ENCODE measurements at places on chromosomes 3 and 15.

GRCh38 chr3:100106531-100107141 lies 7.7 kb downstream of the FILIP1L start:
- no peak for DNase-seq

GRCh38 chr3:183180110-183180783 lies 17.7 kb upstream of the LAMP3 start:
- no peak for DNase-seq

DNA sequence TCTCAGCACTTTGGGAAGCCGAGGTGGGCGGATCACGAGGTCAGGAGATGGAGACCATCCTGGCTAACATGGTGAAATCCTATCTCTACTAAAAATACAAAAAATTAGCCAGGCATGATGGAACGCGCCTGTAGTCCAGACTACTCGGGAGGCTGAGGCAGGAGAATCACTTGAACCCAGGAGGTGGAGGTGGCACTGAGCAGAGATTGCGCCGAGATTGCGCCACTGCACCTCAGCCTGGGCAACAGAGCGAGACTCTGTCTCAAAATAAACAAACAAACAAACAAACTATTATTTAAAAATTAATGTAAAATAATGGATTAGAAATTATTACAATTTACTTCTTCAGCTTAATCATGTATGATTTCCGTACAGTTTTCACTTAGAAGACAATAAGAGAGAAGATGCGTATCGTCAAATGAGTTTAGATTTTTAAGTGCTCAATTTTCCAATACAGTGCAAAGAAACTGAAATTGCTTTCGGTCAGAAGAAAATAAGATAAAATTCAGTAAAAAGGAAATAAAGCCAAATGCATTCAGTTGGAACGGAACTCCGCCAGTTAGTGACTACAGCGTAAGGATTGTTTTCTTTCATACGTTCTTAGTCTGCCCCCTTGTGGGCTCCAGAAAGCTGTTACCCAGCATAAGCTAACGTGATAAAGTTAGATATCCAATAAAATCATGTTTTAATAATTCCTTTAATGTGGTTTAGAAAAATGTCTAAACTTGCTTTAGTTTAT lies 24.8 kb downstream of the AADAC start:
- peak; percentile 83 for DNase-seq

DNA sequence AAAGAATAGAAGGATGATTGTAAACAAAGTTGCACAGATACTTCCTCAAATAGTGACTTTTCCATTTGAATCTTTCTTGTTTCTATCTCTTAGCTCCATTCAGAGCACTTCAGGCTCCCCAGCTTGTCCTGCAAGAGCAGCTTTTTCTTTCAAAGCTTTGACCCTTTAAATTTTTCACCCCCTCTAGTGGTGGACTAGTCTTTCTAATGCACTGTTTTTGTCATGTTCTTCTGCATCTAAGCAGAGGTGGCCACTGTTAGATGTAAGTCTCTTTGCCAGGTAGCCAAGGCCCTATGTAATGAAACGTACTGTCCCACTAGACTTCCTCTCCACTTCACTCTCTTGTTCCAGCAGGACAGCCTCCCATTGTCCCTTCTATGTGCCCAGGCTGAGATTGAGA lies 74.0 kb upstream of the MANF start:
- peak; percentile 26 for DNase-seq

DNA sequence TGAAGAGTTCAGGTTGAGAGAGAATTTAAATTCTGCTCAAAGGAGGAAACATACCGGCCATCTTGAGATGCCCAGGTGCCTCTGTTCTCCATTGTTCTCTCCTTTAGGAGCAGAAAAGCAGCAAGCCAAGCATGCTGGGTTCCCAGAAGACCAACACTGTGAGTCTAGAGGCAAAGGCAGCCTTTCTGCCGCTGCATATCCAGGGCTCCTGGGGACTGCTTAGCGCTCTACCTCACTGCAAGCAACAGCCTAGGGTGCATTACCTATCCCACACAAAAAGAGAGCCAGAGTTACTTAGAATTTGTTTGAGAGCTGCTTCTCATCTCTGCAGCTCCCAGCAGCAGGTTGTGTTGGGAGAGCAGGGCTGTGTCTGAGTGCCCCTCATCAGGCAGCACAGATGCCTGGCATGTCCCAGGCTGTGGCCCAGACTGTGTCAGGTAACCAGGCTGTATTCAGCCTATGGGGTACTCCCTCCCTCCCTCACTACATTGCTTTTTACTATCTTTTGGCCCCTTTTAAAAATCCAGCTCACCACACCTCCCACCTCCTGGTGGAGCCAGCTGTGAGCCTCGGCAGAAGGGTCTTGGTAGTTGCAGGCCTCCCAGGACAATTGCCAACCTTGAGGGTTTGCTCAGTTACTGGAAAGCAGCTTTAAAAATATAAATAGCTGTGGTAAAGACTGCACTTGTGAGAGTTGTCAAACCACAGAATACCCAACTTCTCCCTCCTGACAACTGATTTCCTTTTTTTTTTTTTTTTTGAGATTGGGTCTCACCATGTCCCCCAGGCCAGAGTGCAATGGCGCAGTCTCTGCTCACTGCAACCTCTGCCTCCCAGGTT lies 30.2 kb downstream of the BCL2L10 start:
- peak; percentile 93 for DNase-seq

DNA sequence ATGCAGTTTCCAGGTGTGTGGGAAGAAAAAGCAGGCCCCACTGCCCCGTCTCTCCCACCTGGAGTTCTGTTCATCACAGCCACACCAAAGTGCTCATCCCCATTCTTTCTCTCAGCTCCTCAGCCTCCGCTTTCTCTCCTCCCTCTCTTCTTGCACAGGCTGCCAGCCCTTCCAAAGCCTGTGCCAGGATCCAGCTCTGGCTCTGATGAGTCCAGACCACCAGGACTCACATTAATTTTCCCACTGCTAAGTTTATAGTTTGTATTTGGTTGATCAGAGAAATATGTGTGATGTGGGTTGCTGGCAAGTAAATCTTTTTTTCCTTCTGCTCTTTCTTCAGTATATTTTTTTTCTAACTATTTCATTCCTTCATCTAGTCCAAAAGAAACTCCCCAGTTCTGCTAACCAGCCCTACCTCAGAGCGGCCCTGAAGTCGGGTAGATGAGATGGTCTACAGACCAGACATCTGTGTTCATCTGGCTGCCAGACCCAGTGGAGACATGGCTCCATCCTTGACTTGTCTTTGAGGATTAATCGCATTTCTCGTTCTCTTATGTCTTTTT lies 49.8 kb downstream of the BOC start:
- no peak for DNase-seq

GRCh38 chr3:107994956-107995715 lies 95.7 kb downstream of the CD47 start:
- DNase-seq, result no peak

DNA sequence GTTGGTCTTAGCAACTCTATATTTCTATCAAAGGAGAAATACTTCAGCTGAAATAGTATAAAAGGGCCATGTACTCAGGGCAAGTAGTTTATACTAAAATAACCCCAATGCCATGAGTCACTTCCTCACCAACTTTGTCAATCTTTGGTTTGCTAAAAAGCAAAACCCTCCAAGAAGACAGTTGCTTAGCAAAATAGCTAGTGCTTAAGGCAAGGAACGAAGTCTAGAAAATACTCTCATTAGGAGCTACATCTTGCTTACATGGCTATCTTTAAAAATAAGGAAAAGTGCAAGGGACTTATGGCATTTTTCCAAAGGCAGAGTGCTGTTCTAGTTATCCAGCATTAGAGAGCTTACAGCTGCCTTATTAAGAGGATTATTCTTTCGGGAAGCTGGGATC lies 28.4 kb downstream of the P3H2 start:
- DNase-seq, result peak; percentile 71

DNA sequence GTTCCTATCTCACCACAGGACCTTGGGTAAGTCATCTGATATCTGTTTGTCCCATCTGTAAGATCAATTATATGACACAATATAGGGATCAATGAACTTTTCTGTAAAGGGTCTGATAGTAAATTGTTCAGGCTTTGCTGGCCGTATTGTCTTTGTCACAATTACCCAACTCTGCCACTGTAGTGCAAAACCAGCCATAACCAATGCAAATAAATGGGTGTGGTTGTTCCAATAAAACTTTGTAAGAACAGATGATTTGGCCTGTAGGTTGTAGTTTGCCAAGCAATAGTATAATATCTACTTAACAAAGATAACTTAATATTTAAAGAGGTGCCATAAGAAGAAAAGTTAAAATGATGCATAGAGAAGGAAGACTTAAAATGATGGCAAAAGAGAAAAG lies 210.8 kb downstream of the VPS13C start:
- no peak for DNase-seq

- no peak for DNase-seq
Observed at GRCh38 chr3:146540978-146541377, 3.4 kb downstream of the PLSCR1 start.

- no peak for DNase-seq
Observed at GRCh38 chr15:35450492-35450891, 95.5 kb downstream of the DPH6 start.

DNA sequence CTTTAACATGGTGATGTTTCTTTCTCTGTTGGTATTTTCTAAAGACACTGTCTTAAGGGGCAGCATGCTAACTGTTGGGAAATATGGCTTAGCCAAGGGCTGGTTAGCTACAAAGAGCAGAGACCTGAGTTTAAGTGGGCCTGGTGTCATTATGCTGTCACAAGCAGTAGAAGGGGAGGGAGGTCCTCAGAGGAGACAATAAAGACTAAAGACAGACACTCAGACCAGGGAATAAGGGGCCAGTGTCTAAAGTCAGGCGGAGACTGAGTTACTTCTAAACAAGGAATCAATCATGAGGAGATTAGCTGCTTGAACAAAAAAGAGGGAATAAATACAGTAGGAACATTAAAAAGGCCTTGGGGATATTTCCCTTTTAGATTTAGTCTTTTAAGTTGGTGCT lies 142.7 kb upstream of the DPPA4 start:
- DNase-seq, result no peak

- DNase-seq, result no peak
Observed at GRCh38 chr3:124372775-124373174, 357.5 kb upstream of the UMPS start.
